Dermis blood vessel endothelial cell (primary cell): ENCODE measurements at places on chromosomes 2 and 18. TPM values are rescaled to one million over a fixed set of nuclear protein-coding genes. Genes with fewer than 3 reads are reported as not detected.

The TMEM198 gene
- under 0.01 TPM in 1 of 2 replicates, not detected in the other for total RNA-seq

The ZNF519 gene
- 2.6 and 5.4 TPM in 2 replicates for total RNA-seq

The CD8B gene
- total RNA-seq, result not detected in 2 replicates

The RNASEH1 gene
- 23.5 and 30.9 TPM in 2 replicates for total RNA-seq
